ENCODE measurements at places on chromosomes 1 and 21.

DNA sequence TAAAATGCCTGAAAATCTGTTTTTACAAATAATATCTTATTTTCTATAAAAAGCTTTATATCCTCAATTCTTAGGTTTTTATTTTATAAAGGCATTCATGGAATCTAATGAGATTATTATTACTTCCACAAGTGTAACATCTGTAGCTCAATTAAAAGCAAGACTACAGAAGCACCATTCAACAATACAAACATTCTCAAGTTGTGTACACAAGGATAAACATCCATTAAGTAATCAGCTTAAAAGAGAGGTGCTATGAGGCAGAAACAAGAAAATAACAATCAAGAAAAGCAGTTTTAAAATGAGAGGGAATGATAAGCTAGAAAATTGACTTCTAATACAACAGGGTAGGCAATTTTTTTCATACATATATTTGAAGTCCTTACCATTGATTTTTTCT lies 326.1 kb downstream of the MRPL39 start:
- DNase-seq: no peak

DNA sequence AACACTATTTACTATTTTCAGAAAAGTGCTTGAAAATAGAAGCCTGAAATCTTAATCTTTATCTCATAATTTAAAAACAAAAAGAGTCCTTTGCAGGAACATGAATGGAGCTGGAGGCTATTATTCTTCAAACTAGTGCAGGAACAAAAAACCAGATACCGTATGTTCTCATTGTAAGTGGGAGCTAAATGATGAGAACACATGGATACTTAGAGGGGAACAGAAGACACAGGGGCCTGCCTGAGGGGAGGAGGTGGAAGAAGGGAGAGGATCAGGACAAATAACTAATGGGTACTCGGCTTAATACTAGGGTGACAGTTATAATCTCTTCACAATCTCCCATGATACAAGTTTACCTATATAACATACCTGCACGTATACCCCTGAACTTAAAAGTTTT lies 176.3 kb downstream of the SDCCAG8 start:
- no peak for DNase-seq

- no peak for DNase-seq
Observed at GRCh38 chr1:184986250-184986649, 11.9 kb upstream of the NIBAN1 start.

- no peak for DNase-seq
Observed at GRCh38 chr1:97505289-97505688, 415.5 kb downstream of the DPYD start.

- no peak for DNase-seq
Observed at GRCh38 chr21:26967062-26967913, at the start of gene ADAMTS5. Gene ADAMTS5 (minus strand): TSS chr21:26967088. CDS start chr21:26966391, 697 bp downstream.

- DNase-seq: no peak
Observed at GRCh38 chr21:33540711-33541104, 1.2 kb downstream of the GART start.

DNA sequence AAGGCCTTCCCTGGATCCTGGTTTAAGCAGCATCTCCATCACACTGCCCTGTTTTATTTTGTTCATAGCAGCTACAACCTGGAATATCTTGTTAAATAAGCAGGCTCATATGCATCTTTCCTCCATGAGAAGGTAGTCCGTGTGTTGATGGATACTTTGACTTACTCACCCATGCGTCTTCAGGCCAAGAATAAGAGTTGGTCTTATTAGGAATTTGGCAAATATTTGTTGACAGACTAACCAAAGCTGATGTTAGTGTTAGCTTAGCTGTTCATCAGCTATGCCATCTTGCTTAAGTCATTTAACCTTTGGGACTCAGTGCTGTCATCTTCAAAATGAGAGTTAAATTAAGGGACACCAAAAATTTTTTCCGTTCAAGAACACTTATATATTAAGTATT lies 59.2 kb downstream of the SASS6 start:
- no peak for DNase-seq
